ENCODE measurements at places on chromosomes 12 and 14.

DNA sequence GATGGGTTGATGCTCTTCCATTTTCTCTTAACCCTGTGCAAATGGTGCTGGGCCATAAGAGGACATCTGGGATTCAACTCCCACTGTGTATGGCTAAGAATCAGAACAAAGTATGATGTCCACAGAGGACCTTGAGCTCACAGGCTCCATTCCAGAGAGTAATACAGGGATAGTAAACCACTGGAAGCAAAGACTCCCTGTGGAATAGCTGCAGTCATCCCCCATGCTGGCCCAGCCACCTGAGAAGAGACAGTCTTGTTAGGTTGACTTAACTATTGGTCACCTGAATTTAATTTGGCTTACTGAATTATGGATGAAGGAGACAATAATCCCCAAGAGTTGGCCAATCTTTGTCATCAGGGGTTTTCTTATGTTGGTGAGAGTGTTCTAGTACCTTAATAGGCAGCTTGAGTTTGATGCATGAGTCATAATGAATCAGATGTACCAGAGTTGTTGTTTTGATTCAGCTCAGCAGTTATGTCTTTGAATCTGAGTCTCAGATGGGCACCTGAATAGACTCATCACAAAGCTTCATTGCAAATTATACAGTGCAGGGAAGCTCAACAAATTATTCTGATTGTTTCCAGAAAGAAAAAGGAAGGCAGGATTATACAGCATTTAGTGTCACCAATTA, 122.7 kb downstream of the SSPN start:
- DNase-seq = peak; percentile 79

DNA sequence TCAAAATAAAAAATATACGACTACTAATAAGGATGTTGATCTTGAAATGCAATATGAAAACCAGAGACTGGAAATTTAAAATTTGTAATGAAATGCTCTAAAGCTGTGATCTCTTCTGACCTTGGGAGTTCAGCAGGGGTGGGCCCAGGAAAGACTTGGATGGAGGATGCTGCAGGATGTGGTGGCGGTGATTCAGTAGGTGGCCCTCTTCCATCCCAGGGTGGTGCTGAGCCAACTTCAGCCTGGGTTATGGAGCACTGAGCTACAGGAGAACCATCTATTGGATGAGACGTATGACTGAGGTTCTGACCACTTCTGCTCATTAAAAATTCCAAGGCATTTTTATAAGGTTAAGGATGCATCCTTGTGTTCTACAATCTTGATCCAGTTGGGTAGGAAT, 6.9 kb upstream of the PDE3A start:
- no peak for DNase-seq

DNA sequence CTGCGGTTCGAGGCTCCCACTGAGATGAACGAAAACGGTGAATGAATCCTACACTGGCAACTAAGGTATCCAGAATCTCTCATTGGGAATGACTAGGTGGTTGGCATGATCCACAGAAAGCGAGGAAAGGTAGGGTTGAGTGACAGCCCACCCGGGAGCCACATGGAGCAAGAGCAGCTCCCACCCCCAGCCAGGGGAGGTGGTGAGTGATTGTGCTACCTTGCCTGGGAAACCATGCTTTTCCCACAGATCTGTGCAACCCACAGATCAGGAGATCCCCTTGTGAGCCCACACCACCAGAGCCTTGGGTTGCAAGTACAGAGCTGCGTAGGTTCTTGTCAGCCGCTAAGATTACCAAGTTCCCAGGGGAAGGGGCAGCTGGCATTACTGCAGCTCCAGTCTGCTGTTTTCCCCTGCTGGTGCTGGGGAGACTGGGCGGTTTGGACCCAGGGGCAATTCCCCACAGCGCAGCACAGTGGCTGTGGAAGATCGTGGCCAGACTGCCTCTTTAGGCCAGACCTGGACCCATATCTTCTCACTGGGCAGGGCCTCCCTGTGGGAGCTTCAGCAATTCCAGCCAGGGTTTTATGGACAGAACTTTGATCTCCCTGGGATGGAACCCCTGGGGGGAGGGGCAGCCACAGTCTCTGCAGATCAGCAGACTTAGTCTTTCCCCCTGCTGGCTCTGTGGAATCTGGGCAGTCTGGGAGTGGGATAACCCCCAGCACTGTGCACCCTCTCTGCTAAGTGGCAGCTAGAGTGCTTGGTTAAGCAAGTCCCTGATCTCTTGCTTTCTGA, 44.6 kb upstream of the PPP4R3A start:
- DNase-seq = no peak

GRCh38 chr14:48490756-48491155, 815.4 kb upstream of the MDGA2 start:
- DNase-seq = no peak

- no peak for DNase-seq
Observed at GRCh38 chr14:50020799-50021198, 95.6 kb downstream of the VCPKMT start.

DNA sequence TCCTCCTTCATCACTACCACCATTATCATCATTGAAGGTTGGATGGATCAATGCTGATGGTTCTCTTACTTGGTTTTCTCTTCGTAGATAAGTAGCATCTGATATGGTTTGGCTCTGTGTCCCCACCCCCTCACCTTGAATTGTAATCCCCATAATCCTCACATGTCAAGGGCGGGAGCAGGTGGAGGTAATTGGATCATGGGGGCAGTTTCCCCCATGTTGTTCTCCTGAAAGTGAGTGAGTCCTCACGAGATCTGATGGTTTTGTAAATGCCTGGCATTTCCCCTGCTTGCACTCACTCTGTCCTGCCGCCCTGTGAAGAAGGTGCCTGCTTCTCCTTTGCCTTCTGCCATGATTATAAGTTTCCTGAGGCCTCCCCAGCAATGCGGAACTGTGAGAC, 172.4 kb upstream of the PWP1 start:
- DNase-seq = no peak

- DNase-seq = peak; percentile 52
Observed at GRCh38 chr12:7806863-7807487, 17.8 kb downstream of the NANOG start.

- no peak for DNase-seq
Observed at GRCh38 chr12:93042684-93043083, 113.6 kb upstream of the EEA1 start.

DNA sequence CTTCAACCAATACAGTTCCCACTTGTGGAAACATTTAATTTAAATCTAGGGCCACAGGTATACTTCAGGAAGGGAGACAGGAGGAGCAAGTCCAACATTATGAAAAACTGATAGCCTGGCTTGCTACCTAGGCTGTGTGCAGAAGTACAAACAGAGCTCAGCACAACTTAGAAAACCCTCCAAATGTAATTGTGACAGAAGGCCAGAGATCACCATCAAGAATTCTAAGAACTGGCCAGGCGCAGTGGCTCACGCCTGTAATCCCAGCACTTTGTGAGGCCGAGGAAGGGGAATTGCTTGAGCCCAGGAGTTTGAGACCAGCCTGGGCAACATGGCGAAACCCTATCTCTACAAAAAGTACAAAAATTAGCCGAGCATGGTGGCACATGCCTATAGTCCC, 14.1 kb downstream of the ATP2B1 start:
- no peak for DNase-seq

GRCh38 chr12:89578499-89578898, 52.7 kb upstream of the POC1B start:
- no peak for DNase-seq

GRCh38 chr12:102562836-102563425, 82.6 kb upstream of the IGF1 start:
- peak; percentile 29 for DNase-seq

GRCh38 chr14:104895786-104896661, 28.7 kb upstream of the PLD4 start:
- no peak for DNase-seq

GRCh38 chr14:51529736-51530135, 122.0 kb upstream of the FRMD6 start:
- DNase-seq = no peak

- no peak for DNase-seq
Observed at GRCh38 chr12:40988355-40988754, 199.8 kb upstream of the PDZRN4 start.

- no peak for DNase-seq
Observed at GRCh38 chr12:3252450-3252891, 175.3 kb downstream of the TSPAN9 start.

- no peak for DNase-seq
Observed at GRCh38 chr12:57927086-57927485, 14.3 kb upstream of the ATP23 start.

- no peak for DNase-seq
Observed at GRCh38 chr12:64538121-64538520, 72.2 kb upstream of the RASSF3 start.

GRCh38 chr12:114069507-114069906, 103.4 kb upstream of the RBM19 start:
- no peak for DNase-seq

- DNase-seq = peak; percentile 72
Observed at GRCh38 chr12:46371718-46372543, 642 bp downstream of the SLC38A2 start.

Data from Caki2 (cell line).